Renal cortical epithelial cell (primary cell): ENCODE measurements at places on chromosomes 5 and 9. TPM values are rescaled to one million over a fixed set of nuclear protein-coding genes. Genes with fewer than 3 reads are reported as not detected.

DNA sequence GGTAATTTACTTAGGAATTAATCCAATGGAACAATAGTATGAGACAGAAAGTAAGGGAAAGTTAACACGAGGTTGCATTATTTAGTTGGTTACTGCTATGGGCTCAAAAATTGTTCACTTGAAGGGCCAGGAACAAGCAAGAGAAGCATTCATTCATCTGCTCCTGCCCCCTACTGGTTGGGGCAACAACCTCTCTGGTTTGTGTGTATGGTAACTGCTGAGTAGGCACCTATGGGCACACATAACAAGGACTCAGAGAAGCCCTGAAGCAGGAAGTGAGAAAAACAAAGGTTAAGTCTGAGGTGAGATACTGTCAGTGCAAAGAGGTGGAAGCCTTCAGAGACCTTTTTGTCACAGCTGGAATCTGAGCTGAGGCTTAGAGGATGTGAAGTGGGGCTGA, 34.4 kb upstream of the RANBP6 start:
- DNase-seq: peak; percentile 34

GRCh38 chr9:122016744-122017143, 76.4 kb downstream of the TTLL11 start:
- DNase-seq: no peak

DNA sequence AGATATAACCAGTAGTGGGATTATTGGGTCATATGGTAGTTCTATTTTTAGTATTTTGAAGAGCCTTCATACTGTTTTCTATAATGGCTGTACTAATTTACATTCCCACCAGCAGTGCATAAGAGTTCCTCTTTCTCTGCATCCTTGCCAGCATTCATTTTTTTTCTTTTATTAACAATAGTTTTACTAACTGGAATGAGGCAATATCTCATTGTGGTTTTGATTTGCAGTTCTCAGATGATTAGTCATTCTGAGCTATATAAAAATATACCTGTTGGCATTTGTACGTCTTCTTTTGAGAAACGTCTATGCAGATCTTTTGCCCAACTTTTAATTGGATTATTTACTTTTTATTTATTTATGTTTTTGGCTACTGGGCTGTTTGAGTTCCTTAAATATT, 1579.3 kb upstream of the CDH6 start:
- no peak for DNase-seq

DNA sequence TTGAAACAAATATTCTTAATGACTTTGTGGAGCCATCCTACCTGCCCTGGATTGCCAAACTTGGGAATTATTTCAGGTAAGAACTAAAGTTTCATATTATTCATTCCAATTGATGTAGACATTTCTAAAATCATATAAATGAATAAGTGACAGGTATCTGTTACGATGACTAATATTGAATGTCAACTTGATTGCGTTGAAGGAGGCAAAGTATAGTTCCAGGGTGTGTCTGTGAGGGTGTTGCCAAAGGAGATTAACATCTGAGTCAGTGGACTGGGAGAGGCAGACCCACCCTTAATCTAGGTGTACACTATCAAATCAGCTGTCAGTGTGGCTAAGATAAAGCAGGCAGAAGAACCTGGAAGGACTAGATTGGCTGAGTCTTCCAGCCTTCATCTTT, 1688.4 kb upstream of the CDH9 start:
- DNase-seq: no peak

DNA sequence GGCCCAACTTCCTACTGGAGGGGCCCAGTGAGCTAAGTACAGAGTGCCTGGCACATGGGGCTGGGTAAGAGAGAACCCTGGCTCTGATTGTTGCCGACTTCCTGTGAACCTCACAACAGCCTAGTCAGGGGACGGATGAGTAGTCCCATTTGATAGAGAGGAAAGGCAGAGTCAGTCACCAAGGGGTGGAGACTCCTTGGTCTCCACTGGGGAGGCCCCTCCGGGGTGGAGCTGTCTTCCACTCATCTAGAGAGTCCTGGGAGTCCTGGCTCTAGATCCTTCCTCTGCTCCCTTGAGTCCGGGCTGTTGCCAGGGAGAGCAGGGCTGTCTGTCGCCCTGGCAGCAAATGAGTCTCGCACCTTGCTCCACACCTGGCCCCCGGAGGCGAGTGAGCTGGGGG, 8.0 kb downstream of the GRK6 start:
- no peak for DNase-seq

GRCh38 chr5:33737284-33737683, 154.5 kb downstream of the ADAMTS12 start:
- DNase-seq: no peak

DNA sequence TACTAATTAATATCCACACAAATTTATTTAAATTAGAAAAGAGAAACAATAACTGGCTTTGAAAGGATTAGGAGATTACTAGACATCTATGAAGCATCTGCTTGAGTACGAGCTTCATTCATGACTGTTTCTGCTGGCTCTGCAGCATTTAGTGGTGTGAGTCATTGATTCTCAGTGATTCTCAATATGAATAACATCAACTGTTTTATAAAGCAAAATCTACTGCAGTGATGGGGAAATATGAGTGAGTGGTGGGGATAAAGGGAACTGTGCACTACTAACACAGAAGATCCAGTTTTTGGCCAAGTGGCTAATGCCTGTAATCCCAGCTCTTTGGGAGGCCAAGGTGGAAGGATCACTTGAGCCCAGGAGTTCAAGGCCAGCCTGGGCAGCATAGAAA, 8.4 kb downstream of the FNBP1 start:
- DNase-seq: peak; percentile 40

- DNase-seq: no peak
Measured at GRCh38 chr9:138007566-138007917, 130.0 kb downstream of the CACNA1B start.

DNA sequence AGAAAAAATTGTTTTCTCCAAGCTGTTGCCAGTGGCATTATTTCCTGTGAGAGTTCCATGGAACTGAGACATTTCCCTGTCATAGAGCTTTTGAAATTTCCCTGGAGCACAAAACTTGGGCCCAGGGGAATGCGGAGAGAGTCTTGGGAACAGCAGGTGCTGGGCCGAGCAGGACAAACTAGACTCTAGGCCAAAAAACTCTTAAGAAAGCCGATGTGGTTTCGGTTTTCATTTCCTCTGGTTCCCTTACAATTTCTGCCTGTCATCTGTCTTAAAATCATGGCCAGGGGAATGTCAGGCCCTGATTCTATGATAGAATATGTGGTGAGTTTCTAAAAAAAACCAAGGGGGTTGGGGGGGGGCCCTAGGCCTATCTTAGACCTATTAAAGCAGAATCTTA, 4.6 kb downstream of the SLC35A4 start:
- no peak for DNase-seq

DNA sequence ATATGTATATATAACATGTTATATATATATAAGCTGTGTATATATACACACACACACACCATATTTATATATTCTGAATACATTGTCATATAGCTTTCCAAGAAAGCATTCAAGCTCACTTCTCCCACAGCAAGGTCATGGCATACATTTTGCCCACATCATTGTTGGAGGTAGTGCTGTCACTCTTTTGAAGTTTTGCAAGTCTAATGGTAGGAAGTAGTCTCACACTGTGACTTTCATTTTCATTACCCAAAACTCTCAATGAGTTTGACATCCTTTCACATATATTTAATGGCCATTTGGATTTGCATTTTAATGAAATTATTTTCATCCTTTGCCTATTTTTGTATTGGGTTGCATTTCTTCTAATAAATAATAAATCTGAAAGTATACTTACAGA, 59.8 kb upstream of the COX7C start:
- no peak for DNase-seq

DNA sequence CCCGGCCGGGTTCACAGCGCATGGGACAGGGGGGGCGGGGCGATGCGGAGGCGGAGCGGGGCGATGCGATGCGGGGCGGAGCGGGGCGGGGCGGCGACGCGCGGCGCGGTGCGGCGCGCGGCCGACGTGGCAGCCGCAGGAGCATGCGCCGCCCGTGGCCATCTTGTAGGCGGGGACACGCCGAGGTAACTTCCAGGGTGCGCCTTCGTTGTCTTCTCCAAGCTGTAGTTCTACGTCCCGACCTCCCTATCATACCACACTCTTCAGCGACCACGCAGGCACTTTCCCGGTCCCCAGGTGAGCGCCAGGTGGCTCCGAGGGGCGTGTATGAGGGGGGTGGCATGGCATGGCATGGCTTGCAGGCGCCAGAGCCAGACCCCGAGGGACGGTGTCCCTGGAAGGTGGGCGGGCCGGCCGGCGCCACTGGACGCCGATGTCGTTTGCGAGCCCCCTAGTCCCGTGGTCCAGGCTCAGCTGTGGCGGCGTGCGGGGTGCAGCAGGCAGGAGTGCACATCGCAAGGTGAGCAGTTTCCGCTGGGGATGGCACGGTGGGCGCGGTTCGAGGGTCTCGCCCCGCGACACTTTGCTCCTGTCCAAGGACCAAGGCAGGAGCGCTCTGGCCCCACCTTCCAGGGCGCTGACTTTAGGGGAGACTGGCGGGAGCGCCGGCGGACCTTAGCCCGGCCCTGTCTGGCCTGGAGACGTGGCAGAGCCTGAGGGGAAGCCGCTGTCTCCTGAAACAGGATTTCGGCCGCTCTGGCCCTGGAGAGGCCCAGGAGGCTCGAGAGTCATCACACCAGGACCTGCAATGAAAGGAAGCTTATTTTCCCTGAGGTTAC, at the start of gene PRRC1:
Gene PRRC1 (plus strand): TSS at position 161 of the 839 bp plus-strand sequence. CDS start 5,840 bp downstream, outside the sequence.
- DNase-seq: peak; percentile 63

DNA sequence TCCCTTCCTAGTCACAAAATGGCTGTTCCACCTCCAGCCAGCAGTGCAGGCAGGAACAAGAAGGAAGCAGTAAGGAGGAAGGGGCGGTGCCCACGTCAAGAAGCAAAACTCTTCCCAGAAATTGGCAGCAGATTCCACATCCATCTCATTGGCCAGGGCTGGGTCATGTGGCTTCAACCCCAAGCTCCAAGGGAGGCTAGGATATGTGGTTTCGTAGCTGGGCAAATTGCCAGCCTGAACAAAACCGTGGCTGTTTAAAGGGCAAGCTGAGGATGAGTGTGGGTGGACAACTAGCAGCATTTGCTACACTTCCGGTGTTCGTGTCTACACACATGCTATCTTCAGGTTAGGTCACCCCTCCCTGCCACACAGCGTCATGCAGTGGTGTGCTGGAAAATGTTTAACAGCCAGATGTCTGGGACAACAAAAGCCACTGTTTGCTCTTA, 92.1 kb upstream of the MAP1B start:
- peak; percentile 6 for DNase-seq

DNA sequence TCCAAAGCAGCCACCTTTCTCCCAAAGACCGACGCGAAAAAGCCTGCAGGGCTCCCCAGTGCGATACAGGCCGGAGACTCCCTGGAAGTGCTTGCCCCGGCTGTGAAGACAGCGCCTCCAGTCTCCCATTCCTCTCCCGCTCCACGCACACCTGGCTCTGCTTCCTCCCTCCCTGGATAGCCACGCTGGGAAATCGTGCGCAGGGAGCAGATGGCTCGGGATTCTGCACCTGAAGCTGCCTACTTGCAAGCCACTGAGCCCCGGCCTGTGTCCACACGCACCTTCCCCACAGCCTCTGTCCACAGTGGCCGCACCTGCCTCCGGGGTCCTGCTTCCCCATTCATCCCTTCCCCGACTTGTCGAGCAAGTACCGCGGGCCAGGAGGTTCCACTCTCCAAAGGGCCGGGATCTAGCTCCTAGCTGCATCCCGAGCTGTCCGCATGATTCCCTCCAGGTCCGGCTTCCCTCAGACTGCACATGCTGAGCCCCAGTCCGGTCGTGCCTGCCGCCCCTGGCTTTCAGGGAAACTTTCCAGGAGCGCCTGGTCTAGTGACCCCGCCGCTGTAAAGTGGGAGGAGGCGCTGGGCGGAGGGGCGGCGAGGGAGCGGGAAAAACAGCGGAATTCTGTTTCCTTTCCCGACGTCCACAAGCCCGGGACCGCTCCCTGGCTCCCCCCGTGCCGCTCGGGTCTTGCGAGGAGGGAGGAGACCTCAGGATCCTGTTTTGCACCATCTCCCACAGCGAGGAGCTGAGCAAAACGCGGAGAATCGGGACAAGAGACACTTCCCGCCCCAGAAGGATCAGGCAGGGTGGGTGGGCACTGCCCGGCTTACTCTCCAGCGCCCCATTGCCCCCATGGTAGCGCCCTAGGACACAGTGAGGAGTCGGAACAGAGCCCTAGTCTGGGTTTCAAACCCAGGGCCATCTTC, 2.0 kb downstream of the SEMA6A start:
- peak; percentile 21 for DNase-seq

The PPP3R2 gene
- not detected in 2 replicates for total RNA-seq

The CDH10 gene
- 0.05 TPM in 1 of 2 replicates, not detected in the other for total RNA-seq

The ENHO gene
- total RNA-seq: 0.30 TPM in 1 of 2 replicates, not detected in the other

The PCDHGA10 gene
- total RNA-seq: 0.52 and 5.1 TPM in 2 replicates

The COL15A1 gene
- total RNA-seq: 0.05 and 0.35 TPM in 2 replicates
